ENCODE measurements at places on chromosomes 1 and 21.
A peak's percentile ranks its signal among the peaks of the same experiment; 100 is the strongest.

DNA sequence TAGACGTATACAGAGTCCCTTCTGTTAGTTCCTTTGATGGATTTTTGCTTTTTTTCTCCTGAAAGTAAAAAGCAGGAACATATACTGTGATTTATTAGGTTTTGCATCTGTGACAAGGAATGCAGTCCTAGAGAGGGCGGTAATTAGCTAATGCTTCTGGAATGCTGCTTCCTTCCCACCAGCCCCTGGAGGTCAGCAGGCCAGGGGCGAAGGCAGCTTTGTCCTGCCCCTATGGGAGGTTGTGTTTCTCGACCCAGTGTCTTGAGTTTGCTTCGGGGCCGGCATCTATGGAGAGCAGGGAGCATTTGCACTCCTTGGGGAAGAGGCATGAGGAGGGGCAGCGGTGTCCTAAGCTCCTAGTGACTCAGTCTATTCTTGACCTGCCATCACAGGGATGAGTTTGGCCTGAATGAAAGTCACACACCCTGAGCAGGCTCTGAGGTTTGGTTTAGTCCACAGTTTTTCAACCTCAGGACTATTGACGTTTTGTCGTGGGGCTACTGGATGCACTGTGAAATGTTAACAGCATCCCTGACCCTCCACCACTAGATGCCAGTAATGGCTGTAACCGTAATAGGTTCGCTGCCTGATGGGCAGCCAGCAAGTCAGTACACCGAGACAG is 85.0 kb upstream of the KCNJ15 start:
- DNase-seq = no peak

- DNase-seq = no peak
Measured at GRCh38 chr1:147377263-147378246, 135.1 kb downstream of the CHD1L start.

- peak; percentile 27 for DNase-seq
Measured at GRCh38 chr1:58783090-58783992, 506 bp downstream of the JUN start.

DNA sequence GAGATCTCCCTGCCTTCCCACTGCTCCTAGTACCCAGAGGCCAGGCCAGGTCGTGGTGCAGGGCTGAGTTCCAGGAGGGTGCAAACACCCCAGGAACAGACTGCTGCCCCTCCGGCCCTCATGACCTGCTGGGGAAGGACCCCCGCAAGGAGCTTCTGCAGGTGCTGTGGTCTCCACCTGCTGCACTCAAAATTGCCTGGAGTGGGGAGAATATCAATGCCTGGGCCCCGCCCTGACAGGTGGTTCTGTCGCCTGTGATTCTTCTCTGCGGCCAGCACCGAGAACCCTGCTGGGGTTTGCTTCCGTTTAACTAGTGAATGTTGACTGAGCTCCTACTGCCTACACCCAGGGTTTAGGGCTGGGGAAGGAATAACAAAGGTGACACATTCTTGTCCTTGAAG is 2.1 kb upstream of the TFF3 start:
- DNase-seq = no peak

GRCh38 chr1:178434360-178434759 is 62.4 kb downstream of the CLEC20A start:
- no peak for DNase-seq

DNA sequence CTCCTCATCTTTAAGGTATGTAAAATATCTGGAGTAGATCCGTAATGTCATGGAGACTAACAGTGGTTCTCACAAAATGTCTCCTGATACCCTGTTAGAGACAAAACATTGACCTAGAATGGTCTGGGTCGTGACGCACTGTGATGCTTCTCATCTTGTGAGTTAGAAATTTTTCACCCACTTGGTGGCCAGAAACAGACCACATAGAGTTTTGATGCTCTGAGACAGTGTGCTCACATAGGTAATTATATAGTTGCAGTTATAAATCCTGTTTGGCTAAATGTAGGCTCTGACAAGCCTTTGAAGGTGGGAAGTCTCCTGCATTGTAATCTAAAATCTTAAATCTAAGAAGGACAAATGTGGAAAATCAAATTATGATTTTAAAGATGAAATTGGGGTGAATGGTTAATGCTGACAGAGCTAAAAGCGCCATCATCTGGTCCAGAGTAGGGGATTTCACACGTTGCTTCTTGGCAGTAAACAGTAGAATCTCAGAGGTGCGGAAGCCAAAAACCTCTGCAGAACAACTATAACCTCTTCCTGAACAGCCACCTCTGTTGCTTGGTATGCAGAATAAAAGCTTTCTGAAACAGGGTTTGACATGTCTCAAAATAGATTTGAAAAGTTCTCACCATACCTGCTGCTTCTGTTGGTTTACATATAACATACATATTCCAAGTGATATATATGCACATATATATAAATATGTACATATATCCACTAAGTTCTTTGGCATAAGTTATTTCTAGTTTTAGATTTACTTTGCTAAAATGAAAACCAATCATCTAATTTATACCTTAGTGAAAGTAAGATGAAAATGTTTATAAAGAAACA is 17.1 kb downstream of the RPAP2 start:
- DNase-seq = no peak

- DNase-seq = peak; percentile 17
Measured at GRCh38 chr1:64956733-64957441, 9.5 kb downstream of the JAK1 start.

GRCh38 chr1:103341377-103341880 is 184.1 kb upstream of the RNPC3 start:
- DNase-seq = no peak

DNA sequence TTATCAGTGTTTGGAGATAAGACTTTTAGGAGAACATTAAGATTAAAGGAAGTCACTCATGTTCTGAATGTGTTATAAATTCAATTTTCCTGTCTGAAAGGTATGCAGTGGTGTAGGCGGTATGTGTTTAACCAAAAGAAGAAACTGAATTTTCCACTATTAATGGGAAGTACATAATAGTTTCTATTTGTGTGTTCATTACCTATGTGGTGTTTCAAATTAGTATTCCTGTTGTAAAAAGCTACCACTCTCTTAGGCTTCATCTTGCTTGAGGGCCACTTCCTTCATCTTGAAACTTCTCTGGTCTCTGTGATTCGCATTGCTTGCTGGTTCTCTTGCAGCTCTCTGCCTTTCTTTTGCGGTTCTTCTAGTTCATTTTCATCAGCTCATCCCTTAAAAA is 123.4 kb downstream of the HLX start:
- DNase-seq = no peak
